Esophagus squamous epithelium (tissue), 5 donors: ENCODE measurements at places on chromosomes 13 and 19.

DNA sequence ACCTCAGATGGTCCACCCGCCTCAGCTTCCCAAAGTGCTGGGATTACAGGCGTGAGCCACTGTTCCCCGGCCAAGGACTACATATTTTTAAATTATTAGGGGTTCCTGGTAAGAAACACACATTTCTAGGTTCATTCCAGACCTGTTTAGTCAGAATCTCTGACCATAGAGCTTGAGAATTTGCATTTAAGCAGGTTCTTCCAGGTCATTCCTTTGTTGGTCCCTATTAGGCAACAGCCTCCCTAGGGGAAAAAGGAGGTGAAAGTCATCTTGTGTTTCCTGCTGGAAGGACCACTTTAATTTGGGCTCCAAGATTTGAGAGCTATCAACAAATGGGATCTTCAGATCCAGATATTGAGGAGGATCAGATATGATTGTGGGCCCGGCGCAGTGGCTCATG lies 16.3 kb downstream of the S1PR2 start:
- no peak overlapping the region for H3K27ac ChIP-seq
- no peaks in the 10 kb centered on the region for H3K27me3 ChIP-seq
- no peaks in the 10 kb centered on the region for H3K4me1 ChIP-seq
- no peak overlapping the region for H3K4me3 ChIP-seq
- no peak for DNase-seq

DNA sequence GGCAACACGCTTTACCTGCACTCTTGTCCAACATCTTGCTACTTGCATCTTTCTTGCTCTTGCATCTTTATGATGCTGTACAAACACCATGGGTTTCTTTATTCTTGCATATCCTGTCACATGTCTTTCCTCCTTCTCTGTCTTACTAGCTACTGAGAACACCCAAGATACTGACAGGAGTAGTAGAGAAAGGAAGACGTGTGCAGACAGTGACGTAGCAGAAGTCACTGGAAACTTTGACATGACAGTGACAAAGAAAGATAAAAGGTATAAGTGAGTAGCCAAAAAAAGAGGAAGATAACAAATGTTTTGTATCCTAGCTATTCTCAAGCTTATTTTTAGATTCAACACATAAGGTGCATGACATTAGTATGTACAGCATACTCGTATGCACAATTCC lies 34.2 kb downstream of the TRPC4 start:
- no peaks in the 10 kb centered on the region for H3K27me3 ChIP-seq
- no peak overlapping the region for H3K27ac ChIP-seq
- no peaks in the 10 kb centered on the region for H3K36me3 ChIP-seq
- DNase-seq = no peak
- no peak overlapping the region for H3K4me3 ChIP-seq
- no peaks in the 10 kb centered on the region for H3K4me1 ChIP-seq

- no peaks in the 10 kb centered on the region for H3K36me3 ChIP-seq
- peak overlapping the region; percentile 97 for H3K27ac ChIP-seq
- no peaks in the 10 kb centered on the region for H3K27me3 ChIP-seq
Measured at GRCh38 chr13:73074926-73075325, 16.1 kb downstream of the KLF5 start.

DNA sequence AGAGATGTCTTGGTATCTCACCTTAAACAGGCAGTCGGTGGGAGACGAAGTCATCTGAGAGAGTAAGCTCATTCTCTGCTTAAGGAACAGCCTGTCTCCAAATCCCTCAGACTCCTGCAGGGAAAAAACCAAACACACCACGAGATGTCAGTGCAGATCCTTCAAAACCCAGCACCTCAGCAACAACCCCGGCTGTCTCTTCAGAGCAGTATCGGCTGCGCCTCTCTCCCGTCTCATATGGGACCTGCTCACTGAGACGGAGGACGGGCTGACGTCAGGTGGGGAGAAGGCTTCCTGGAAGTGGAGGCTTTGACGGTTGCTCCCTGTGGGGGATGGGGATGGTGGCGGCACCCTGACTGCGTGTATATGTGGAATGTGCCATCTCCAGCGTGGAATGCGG lies 43.6 kb downstream of the ANKRD27 start:
- H3K36me3 ChIP-seq = peaks cover 40% of the 10 kb centered on the region
- no peaks in the 10 kb centered on the region for H3K27me3 ChIP-seq
- no peak overlapping the region for H3K27ac ChIP-seq
- H3K4me3 ChIP-seq = no peak overlapping the region
- DNase-seq = no peak

DNA sequence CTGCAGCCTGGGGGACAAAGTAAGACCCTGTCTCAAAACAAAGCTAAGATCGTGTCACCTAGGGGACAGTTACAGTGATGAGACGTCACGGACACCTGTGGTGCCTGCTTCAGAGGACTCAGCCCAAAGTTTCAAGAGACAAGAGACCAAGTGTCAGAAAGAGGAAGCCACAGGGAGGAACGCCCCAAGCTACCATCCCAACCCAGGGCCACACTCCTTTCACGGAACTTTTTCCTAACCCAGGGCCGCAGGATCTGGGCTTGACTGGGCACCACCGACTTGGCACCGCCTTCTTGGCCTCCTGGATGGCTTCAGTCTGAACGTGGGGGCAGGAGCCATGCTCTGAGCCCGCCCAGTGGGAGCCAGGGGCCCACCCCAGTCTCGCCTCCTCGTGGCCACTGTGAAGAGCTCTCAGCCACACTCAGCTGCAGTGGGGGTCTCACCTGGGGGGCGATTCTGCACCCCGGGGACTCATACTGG lies 8.5 kb downstream of the MOB3A start:
- H3K4me1 ChIP-seq = peaks cover 100% of the 10 kb centered on the region
- no peak for DNase-seq
- no peak overlapping the region for H3K4me3 ChIP-seq
- H3K27me3 ChIP-seq = no peaks in the 10 kb centered on the region
- peak overlapping the region; percentile 96 for H3K27ac ChIP-seq

GRCh38 chr19:2132731-2133490 lies 18.5 kb downstream of the AP3D1 start:
- no peaks in the 10 kb centered on the region for H3K4me1 ChIP-seq
- DNase-seq = no peak
- H3K36me3 ChIP-seq = peaks cover 39% of the 10 kb centered on the region
- H3K27me3 ChIP-seq = no peaks in the 10 kb centered on the region
- no peak overlapping the region for H3K4me3 ChIP-seq

GRCh38 chr13:27182844-27183497 lies 11.4 kb upstream of the USP12 start:
- no peaks in the 10 kb centered on the region for H3K36me3 ChIP-seq
- H3K4me3 ChIP-seq = no peak overlapping the region
- no peak overlapping the region for H3K27ac ChIP-seq
- no peaks in the 10 kb centered on the region for H3K27me3 ChIP-seq
- DNase-seq = no peak

DNA sequence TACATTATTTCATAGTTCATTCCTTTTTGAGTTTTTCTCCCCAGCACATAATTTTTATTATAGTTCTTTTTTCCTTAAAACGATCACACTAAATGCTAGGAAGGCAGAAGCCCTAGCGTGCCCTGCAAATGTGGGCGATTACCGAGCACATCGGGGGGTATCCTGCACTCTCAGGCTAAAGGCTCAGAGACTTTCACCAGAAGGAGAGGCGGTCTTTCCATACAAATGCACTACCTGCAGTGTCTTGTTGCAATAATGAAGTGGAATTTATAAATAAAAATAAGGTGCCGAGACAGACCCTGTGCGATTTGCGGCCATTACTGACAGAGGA lies 29.3 kb upstream of the SPACA7 start:
- H3K27ac ChIP-seq = no peak overlapping the region
- H3K4me1 ChIP-seq = no peaks in the 10 kb centered on the region
- H3K36me3 ChIP-seq = no peaks in the 10 kb centered on the region

DNA sequence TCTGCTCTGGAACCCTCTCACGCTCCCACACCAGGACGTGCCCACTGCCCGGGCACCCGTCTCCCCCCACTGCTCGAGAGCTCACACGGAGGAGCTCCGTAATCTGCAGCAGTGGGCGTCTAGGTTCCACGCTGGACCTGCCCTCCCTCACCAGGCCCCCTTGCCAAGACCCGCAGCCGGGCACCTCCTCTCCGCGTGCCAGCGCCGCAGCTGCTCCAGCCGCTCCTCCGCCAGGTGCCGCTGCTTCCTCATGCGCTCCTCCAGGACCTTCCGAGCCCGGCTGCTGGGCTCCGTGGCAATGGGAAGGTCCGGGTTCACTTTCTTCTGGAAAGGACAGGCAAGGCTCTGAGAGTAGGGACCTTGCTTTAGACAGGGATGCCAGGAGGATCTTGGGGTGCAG lies 35.0 kb upstream of the MATK start:
- no peaks in the 10 kb centered on the region for H3K27me3 ChIP-seq
- no peak overlapping the region for H3K27ac ChIP-seq
- DNase-seq = no peak
- no peak overlapping the region for H3K4me3 ChIP-seq
- no peaks in the 10 kb centered on the region for H3K36me3 ChIP-seq

DNA sequence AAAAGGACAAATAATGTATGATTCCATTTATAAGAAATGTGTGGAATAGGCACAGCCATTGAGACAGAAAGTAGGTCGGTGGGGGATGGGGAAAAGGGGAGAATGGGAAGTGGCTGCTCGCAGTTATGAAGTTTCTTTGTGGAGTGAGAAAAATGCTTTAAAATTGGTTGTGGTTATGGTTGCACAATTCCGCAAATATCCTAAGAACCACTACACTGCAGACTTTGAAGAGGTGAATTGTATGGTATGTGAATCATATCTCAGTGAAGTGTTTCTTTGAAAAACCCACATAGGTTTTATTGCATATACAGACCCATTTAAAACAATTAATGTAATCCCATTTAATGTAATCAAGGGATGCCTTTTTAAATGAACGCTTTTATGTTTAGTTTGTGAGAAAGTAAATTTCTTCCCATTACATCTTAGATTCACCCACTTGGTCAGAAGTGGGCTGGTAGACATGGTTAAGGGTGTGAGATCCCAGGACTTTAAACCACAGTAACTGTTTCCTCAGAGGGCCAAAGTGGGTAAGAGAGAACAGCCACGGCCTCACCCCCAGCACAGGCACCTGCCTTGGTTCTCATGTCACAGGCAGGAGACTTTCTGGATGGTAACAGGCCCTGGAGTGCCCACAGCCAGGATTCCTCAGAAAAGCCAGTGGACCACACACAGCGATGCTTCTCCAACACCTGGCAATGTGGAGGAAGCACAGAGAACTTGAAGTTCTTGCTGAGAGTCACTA lies 119.3 kb upstream of the GJB6 start:
- H3K27ac ChIP-seq = peak overlapping the region; percentile 44
- H3K4me3 ChIP-seq = no peak overlapping the region
- H3K36me3 ChIP-seq = no peaks in the 10 kb centered on the region
- peaks cover 25% of the 10 kb centered on the region for H3K4me1 ChIP-seq
- no peaks in the 10 kb centered on the region for H3K27me3 ChIP-seq

GRCh38 chr13:102580552-102581169 lies 16.1 kb upstream of the TPP2 start:
- no peaks in the 10 kb centered on the region for H3K36me3 ChIP-seq
- H3K27ac ChIP-seq = no peak overlapping the region
- H3K4me1 ChIP-seq = no peaks in the 10 kb centered on the region
- no peak for DNase-seq
- H3K27me3 ChIP-seq = no peaks in the 10 kb centered on the region

- no peak for DNase-seq
- H3K4me1 ChIP-seq = peaks cover 62% of the 10 kb centered on the region
- H3K4me3 ChIP-seq = no peak overlapping the region
- no peaks in the 10 kb centered on the region for H3K36me3 ChIP-seq
Measured at GRCh38 chr19:46626446-46626845, 1.6 kb upstream of the PTGIR start.

- no peak for DNase-seq
- H3K4me1 ChIP-seq = peaks cover 26% of the 10 kb centered on the region
- no peak overlapping the region for H3K27ac ChIP-seq
- H3K4me3 ChIP-seq = no peak overlapping the region
- peaks cover 17% of the 10 kb centered on the region for H3K36me3 ChIP-seq
Measured at GRCh38 chr13:98447881-98448641, 128.8 kb downstream of the STK24 start.

DNA sequence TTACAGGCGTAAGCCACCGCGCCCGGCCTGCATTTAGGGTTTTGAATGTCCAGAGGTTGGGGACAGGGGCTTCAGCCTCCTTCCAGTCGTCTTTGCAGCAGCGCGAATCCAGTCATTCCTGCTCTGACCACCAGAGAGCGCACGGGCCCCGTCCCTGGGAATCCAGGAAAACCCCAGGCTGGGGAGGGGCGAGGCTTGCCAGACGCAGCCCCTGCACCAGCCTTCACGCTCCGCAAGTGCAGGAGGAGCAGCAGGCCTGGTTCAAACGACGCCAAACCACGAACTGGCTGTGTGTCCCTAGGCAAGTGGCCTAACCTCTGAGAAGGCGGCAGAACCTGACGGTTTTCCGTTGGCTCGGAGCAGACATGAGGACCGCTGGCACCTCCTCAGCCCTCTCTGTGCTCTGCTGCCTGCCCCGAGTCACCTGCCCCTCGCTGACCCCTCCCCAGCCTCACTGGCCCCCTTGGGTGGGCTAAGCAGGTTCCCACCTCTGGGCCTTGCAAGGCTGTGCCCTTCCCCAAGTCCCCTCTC lies 2.0 kb upstream of the RNF126 start:
- peak overlapping the region; percentile 15 for H3K27ac ChIP-seq
- no peaks in the 10 kb centered on the region for H3K36me3 ChIP-seq
- no peaks in the 10 kb centered on the region for H3K27me3 ChIP-seq

GRCh38 chr13:77113496-77113895 lies 86.5 kb upstream of the FBXL3 start:
- no peak overlapping the region for H3K4me3 ChIP-seq
- H3K27ac ChIP-seq = no peak overlapping the region
- H3K4me1 ChIP-seq = no peaks in the 10 kb centered on the region
- no peaks in the 10 kb centered on the region for H3K36me3 ChIP-seq
- no peak for DNase-seq
- no peaks in the 10 kb centered on the region for H3K27me3 ChIP-seq

- no peaks in the 10 kb centered on the region for H3K36me3 ChIP-seq
- no peak overlapping the region for H3K4me3 ChIP-seq
- no peak for DNase-seq
- H3K27ac ChIP-seq = no peak overlapping the region
- H3K27me3 ChIP-seq = no peaks in the 10 kb centered on the region
Measured at GRCh38 chr13:29162638-29163235, 342.6 kb downstream of the MTUS2 start.

- DNase-seq = no peak
- no peaks in the 10 kb centered on the region for H3K36me3 ChIP-seq
- H3K4me1 ChIP-seq = no peaks in the 10 kb centered on the region
- H3K27ac ChIP-seq = peak overlapping the region; percentile 36
- no peaks in the 10 kb centered on the region for H3K27me3 ChIP-seq
Measured at GRCh38 chr13:71378961-71379905, 487.8 kb downstream of the DACH1 start.

GRCh38 chr19:45881082-45881908 lies 4.6 kb downstream of the IRF2BP1 start:
- peaks cover 69% of the 10 kb centered on the region for H3K4me1 ChIP-seq
- H3K36me3 ChIP-seq = peaks cover 12% of the 10 kb centered on the region
- DNase-seq = no peak
- no peak overlapping the region for H3K4me3 ChIP-seq
- no peak overlapping the region for H3K27ac ChIP-seq

DNA sequence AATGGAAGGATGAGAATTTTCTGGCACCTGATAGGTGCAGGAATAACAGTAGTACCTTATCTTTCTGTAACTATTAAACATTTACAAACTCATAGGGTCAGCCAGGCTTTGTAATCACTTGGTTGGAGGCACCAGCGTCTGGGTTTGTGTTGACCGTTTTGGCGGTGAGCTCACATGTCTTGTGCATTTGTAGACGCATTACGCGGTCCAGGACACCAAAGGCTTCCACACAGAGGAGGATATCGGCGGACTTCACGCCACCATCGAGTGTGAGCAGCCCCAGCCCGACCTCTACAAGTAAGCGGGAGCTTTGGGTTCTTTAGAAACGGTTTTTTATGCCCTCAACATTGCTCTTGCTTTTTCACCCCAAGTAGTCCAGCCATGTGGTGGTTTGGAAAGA lies 129.3 kb downstream of the ATP11A start:
- peaks cover 5% of the 10 kb centered on the region for H3K36me3 ChIP-seq
- no peak for DNase-seq
- no peak overlapping the region for H3K27ac ChIP-seq
- H3K27me3 ChIP-seq = no peaks in the 10 kb centered on the region
- H3K4me3 ChIP-seq = no peak overlapping the region
- no peaks in the 10 kb centered on the region for H3K4me1 ChIP-seq
